ENCODE measurements at places on chromosomes 5 and 9.

DNA sequence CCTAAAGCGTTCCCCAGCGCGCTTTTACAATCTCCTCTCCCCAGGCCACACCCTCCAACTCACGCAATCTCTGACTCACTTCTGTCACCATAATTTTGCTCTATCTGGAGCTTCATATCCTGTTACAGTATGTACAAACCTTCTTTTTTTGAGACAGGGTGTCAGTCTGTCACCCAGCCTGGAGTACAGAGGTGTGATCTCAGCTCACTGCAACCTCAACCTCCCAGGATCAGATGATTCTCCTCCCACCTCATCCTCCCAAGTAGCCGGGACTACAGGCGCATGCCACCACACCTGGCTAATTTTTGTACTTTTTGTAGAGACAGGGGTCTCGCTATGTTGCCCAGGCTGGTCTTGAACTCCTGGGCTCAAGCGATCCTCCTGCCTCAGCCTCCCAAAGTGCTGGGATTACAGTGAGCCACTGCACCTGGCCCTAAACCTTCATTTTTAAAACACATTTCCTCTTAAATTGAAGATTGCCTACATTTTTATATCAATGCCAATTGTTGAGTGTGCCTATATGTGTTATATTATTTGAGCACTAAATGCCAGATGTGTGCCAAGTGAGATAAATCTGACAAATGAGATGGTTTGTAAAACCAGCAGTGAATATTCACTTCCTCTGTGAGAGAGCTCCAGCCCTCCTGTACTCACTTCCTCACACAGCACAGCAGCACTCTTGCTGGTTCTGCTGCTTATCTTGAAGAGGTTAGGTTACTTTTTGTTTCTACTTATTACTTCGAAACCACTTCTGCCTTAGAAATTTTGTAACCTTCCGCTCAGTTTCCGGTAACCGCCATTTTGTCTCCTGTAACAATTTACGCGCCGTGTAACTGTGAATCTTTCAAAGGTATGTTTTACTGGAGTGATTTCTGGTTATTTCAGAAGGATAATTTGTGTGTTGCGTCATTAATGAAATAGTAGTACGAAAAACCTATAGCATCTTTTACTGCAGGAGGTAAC, 57.9 kb downstream of the DOCK8 start:
- DNase-seq, result peak; percentile 89

- no peak for DNase-seq
Measured at GRCh38 chr5:146091881-146092280, 13.5 kb downstream of the PLAC8L1 start.

- no peak for DNase-seq
Measured at GRCh38 chr5:38462976-38463633, 93.3 kb downstream of the LIFR start.

- no peak for DNase-seq
Measured at GRCh38 chr5:33474004-33474403, 33.2 kb downstream of the TARS1 start.

DNA sequence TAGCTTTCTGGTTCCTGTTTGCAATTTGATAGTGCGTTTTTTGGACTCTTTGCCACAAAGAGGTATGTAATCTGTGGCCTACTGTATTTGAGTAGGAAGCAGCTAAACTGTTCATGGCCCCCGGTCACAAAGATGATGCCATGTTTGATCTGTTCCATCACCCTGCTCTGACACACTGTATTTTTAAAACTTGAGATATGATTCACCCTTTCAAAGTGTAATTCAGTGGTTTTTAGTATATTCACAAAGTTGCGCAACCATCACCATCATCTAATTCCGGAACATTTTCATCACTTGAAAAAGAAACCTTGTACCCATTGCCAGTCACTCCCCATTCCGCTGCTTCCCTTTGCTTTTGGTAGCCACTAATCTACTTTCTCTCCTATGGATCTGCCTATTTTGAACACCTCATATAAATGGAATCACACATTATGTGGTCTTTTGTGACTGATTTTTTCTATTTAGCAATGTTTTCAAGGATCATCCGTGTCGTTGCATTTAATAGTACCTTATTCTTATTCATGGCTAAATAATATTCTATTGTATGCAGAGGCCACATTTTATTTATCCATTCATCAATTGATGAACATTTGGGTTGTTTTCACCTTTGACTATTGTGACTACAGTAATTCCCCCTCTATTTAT, 141.6 kb downstream of the NR3C1 start:
- no peak for DNase-seq

- no peak for DNase-seq
Measured at GRCh38 chr5:51731421-51732029, 348.3 kb downstream of the ISL1 start.

- no peak for DNase-seq
Measured at GRCh38 chr9:18775930-18776329, 257.1 kb downstream of the SAXO1 start.

DNA sequence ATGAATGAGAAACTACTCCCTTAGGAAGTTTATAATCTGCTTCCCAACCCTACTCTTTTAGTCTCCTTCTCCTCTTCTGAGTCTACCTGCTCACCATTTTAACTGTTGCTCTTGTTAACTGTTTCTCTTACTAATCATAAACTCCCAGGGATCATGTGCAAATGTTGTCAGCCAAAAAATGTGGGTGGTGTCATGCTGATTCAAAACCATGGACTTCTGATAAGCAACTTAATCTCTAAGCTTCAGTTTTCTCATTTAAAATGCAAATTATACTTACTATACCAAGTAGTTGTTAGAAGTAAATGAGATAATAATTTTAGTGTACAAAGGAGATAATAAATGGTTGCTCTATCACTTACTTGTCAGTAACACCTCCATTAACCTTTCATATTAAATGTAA, 45.9 kb upstream of the TLX3 start:
- DNase-seq, result no peak

DNA sequence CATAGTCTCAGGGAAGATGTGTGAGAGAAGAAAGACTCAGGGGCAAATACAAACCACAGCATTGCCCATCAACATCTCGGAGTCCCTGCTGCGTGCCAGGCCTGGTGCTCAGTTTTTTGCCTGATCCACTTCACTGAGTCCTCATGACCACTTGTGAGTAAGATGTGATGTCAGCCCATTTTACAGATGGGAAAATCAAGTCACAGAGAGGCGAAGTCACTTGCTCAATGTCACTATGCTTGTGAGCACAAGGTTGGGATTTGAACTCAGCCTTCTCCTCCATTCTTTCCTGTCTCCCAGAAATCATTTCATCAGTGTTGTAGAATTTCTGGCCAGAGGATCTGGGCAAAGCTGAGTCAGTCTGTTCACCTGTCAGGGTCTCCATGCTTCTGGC, 34.6 kb upstream of the PSD2 start:
- DNase-seq, result no peak

Measured in naive thymus-derived CD8-positive, alpha-beta T cell (primary cell).